Thoracic aorta (tissue), 2 donors: ENCODE measurements at places on chromosomes 1 and 21.

DNA sequence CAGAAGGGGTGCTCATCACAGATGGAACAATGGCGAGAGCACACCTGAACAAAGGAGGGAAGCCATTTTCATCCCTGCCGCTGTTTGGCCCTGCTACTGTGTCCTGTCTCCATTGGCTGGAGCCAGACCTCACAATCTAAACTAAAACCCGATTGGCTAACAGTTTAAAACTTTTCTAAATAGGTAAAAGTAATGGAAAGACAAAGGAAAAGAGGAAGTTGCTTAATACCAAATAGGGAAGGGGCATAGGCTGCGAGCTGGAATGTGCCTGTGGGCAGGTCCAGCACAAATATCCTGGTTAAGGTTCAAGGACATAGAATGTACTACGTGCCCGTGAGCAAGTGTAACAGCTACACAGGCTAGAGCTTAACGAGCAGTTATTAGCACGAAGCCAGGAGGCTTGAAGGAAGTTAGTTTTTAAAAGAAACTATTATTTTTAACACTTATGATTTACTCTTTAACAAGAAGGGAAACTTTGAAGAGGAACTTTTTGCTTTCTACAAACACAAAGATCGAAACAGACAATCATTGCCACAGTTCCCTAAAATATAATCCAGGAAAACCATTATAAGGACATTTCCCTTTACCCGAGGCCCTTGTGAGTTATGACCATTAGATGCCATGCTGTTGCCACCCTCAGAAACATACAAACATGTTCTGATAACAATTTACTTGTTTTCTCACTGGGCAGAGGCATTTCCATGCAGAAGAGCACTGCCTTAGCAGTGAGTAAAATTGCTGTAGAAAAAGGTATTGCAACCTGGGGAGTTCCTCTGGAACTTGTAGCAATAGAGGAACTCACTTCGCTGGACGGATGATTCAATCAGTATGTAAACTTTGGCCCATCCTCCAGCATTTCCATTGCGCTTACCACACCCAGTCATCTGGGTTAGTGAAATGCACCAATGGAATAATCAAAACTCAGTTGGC is 4.8 kb upstream of the PTTG1IP start:
- DNase-seq, result no peak

GRCh38 chr1:234977875-234978396 is 150.7 kb downstream of the TOMM20 start:
- no peak for DNase-seq

- no peak for DNase-seq
These were observed 22.3 kb downstream of the ACTA1 start for GRCh38 chr1:229411434-229412055.

- DNase-seq, result no peak
These were observed 110.9 kb upstream of the IFFO2 start for GRCh38 chr1:19067182-19067911.

- DNase-seq, result no peak
These were observed 639 bp downstream of the IL20 start for GRCh38 chr1:206866062-206866461.

DNA sequence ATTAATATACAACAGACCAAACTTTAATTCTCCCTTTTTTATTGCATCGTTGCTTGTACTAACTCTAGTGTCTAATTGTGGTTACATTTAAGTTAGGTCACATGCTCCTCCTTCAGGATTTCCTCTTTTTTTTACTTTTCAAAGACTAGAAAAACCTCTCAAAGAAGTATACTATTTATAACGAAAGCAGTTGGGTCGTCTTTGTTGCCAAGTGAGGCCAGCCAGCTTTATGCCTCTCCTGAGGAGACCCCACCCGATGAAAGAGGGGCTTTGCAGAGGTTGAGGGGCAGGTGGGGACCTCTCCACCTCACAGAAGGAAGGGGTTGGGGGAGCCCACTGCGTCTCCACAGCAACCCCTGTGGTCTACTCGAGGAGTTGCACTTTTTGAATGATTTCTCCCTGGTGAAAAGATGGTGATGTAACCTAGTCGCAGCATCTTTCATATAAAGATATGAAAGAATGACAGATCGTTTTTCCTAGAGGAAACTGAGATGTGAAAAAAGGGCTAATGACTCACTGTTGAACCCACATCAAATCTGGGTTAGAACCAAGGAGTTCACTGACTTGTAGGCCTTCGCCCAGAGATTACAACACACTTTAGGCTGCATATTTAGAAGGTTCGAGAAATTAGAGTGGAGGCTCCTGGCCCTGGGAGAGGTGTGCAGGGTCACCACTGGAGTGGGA is 6.4 kb downstream of the TGFB2 start:
- no peak for DNase-seq

DNA sequence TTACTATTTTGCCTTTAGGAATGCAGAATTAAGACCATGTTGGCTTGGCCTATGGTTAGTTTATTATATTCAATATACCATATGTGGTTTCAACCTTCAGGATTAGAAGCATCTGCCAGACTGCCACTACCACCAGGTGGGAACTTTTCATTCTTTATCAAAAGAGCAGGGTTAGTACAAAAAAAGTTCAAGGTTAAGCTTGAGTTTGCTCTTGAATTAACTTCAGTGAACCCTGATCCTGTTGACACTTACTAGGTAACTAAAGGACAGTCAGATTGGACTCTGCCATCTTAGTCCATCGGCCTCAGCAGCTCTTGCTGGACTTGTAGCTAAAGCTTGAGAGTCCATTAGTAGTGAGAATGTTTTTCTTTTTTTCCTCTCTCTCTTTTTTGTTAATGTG is 22.1 kb downstream of the CLIC4 start:
- no peak for DNase-seq

- no peak for DNase-seq
These were observed 4.5 kb downstream of the CNKSR1 start for GRCh38 chr1:26181586-26182382.

- no peak for DNase-seq
These were observed 200.0 kb downstream of the KCNK2 start for GRCh38 chr1:215282557-215282956.
